Foreskin keratinocyte (primary cell): ENCODE measurements at places on chromosomes 2 and 18. TPM values are rescaled to one million over a fixed set of nuclear protein-coding genes. Genes with fewer than 3 reads are reported as not detected.
A peak's percentile ranks its signal among the peaks of the same experiment; 100 is the strongest.

ROCK1 gene
- total RNA-seq, result 38.3 and 40.8 TPM in 2 replicates

ABCA12 gene
- total RNA-seq, result 1.7 and 2.8 TPM in 2 replicates

DNA sequence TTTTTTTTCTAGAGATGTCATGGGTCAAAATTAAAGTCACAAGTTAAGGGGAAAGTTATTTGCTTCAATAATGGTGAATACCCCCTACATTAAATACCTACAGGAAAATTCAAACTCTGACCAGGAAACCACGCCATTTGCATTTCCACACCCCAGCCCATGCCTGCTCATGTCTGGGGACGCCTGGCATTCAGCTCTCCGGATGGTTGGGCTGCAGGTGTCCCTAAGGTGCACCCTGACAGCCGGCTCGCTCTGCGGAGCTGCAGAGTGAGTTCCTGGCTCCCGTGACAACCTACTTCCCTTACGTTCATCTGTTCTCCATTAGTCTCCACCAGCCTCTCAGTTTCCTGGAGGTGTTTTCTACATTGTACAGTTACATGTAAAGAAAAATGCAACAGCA lies 122.7 kb upstream of the RIOK3 start:
- peak; percentile 55 for DNase-seq

GRCh38 chr2:47737-48136 lies 1.4 kb upstream of the FAM110C start:
- DNase-seq, result no peak

DNA sequence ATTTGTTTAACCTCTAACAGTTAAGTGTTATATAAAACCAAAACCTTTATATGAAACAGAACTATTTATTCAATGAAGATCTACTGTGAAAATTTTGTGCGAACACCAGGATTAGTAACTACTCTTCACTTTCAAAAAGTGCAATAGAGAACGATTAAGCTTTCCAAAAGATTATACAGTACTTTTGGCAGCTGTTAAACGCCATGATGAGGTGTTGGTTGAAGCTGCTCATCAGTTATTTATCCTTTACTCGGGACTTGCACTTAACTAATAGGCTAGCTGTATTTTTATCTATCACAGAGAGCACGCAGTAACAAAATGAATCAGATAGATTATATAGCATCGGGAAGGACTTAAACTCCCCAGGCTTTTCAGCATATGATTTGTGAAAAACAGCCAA lies 113.6 kb downstream of the GCA start:
- no peak for DNase-seq

DNA sequence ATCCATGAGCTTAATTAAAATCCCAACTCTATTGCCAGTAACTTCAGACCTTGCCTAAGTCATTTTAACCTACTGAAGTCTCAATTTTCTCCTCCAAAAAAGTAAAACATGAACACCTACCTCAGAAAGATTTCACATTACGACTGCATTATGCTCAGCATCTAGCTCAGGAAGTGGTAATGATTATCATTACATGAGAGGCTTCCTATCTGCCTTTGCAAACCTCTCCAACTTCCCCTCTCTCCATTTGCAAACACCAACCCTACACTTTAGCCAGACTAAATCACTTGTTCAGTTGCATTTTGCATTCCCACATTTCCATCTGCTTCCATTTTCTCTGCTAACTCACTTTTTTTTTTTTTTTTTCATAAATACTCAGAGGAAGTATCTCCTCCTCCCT lies 6.8 kb downstream of the SLC38A11 start:
- DNase-seq, result no peak

DNA sequence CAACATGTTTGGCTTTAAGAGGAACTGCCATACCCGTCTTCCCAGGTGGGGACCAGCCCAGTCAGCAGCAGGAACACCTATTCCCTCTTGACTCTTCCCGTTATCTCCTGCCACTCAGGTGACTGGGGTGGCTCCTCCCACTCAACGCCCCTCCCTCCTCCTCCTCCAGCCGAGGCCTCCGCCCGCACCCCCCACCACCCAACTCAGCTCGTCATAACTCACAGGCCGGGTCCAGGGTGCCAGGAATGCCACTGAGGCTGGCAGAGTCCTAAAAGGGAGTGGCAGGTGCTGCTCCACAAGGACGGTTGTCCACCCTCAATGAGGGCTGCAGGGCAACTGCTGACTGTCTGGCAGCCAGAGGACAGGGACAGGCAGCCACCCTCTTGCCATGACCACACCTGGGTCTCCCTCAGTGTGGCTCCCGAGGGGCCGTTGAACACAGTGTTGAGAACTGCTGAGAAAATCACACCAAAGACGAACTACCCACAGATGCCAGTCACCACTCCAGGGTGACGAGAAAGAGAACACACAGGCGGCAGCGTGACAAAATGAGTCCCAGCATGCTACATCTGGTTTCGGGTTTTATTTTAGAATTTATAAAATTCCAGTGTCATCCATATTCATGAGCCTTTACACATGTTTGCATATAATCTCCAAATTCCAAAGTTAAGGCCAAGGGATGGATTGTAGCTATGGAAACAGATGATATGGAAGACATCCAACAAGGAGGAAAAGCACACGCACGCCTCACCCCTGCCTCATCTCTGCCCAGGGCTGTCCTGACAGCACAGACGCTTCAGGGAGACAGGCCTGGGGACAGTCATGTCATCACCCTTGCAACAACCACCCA lies 38.5 kb downstream of the ANO7 start:
- DNase-seq, result no peak

DNA sequence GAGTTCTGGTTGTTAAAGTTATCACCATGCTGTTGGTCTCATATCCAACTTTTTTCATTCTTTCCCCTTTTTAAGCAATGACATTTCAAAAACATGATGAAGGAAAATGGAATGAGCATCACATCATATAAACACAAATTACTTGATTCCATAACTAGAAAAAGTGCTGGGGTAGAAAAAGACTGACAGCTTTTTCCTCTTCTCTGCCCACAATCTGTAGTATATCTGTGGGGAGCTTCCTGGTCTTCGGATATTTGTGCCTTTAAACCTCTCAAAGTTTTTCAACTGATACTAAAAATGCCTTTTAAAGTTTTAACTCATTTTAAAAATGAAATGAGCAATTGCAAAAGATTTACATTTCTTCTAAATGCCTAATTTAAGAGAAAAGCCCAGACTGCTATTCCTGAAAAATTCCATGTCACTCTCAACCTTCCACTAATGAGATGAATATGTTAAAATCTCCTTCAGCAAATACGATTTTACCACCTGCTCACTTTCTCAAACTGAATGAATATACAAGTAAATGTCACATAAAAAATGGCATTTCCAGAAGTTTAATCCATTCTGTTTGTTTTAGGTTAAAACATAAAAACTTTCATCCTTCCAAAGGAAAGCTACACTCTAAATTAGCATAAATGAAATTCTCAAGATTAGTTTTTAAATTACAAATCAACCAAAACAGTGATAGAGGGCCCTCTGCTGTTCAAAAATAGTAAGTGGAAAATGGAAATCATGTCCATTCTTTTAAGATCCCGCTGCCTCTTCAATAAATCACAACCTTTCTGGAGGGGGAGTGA lies 2.1 kb downstream of the DNAH7 start:
- no peak for DNase-seq

DNA sequence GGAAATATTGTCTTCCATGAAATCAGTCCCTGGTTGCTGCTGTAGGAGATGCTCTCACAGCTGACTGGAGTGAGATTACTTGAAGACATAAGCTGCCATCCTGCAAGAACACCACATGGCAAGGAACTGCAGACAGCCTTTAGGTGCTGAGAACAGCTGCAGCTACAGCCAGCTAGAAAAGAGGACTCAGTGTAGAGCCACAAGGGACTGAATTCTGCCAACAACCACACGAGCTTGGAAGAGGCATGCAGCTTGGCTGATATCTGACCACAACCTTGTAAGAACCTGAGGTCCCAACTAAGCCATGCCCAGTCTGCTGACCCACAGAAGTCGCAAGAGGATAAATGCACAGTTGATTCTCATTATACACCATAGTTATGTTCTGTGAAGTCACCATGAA lies 181.8 kb upstream of the ARL4C start:
- DNase-seq, result no peak

DNA sequence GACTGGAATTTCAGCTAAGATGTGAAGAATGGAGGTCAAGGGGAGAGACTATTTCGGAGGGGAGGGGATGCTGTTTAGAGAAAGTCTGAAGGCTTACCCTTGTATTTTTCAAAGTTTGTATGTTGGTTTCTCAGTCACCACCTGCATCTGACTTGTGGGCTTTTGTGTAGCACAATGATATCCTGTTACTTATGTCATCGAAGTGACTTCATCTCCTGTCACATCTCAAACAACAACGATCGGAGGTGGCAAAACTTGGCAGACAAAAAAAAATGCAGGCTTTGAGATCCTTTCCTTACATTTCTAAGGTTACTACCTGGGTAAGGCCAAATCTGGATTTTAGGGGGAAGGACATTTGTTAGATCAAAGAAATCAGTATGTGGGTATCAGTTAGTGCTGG lies 11.7 kb upstream of the CXCR4 start:
- no peak for DNase-seq

- no peak for DNase-seq
These were observed 155.7 kb downstream of the INHBB start for GRCh38 chr2:120501591-120501990.

DNA sequence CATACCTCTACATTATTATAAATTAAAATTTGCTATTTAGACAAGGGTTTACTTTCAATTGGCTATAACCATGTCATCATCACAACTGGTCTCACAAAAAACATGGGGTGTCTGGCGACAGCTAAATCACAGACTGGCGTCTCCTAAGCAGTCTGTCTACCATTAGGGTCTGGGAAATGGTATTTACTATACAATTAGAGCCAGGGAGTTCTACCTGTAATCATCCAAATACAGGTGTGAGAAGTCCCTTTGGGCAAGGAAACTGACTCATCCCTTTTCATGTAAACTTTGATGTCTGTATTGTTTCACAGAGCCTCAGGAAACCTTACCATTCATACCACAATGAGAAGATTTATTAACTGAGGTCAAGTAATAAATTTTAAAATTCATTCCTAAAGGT lies 126.7 kb downstream of the OLA1 start:
- peak; percentile 50 for DNase-seq

- DNase-seq, result no peak
These were observed 712.5 kb downstream of the TDRD15 start for GRCh38 chr2:21836261-21836660.

GRCh38 chr2:175834477-175834876 lies 167.6 kb downstream of the LNPK start:
- DNase-seq, result no peak

DNA sequence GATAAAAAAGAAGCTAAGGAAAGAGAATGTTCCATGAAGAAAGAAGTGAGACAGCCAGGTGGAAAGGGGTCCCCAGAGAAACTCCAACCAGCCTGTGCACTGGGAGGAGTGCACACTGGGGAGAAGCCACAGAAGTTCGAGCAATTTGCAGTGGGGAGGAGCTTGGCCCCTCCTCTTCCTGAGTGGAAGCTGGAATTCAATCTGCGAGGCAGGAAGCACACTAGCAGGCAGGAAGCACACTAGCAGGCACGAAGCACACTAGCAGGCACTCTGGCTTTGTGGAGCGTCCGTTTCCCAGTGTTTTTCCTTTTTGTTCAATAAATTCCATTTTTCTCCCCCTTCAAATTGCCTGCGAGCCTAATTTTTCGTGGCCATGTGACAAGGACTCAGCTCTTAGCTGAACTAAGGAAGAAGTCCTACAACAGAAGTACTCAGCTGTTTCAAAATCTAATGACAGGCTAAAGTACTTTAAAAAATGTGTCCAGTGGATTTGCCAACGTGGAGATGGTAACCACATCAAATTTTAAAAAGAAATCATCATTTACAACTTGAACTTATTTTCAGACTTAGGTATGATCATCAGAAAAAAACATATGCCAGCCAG lies 21.4 kb upstream of the SPIRE1 start:
- DNase-seq, result no peak

- no peak for DNase-seq
These were observed 65.0 kb upstream of the ASXL3 start for GRCh38 chr18:33513027-33513426.

- peak; percentile 74 for DNase-seq
These were observed 127.8 kb downstream of the NXPH2 start for GRCh38 chr2:138652378-138652777.

DNA sequence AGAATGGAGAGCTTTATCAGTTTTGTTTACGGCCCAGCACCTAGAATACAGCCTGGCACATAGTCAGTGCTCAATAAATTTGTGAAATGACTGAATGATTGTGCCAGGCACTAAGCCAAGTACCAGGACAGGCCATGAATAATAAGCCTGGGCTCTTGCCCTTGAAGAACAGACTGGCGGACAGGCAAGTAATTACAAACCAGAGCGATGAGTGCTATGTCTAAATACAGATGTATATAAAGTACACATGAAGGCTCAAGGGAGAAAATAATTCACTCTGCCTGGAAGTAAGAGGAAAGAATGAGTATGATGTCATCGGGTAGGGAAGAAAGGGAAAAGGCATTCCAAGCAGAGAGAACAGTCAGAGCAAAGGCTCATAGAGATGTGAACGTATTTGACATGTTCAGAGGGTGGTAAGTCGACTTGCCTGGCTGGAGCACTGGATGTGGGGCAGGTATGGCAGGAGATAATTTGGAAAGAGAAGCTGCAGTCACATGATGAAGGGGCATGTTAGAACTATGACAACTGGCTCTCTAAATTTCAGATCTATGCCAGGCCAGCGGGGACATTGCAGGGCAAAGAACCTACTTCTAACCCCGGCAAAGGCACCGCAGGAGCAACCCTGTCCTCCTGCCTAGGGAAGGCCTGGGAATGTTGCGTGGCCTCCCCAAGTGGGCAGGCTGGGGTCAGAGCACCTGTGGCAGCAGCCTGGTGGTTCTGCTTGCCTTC lies 119.1 kb upstream of the STPG4 start:
- peak; percentile 35 for DNase-seq

- no peak for DNase-seq
These were observed 111.2 kb upstream of the CD226 start for GRCh38 chr18:70058916-70059315.

DNA sequence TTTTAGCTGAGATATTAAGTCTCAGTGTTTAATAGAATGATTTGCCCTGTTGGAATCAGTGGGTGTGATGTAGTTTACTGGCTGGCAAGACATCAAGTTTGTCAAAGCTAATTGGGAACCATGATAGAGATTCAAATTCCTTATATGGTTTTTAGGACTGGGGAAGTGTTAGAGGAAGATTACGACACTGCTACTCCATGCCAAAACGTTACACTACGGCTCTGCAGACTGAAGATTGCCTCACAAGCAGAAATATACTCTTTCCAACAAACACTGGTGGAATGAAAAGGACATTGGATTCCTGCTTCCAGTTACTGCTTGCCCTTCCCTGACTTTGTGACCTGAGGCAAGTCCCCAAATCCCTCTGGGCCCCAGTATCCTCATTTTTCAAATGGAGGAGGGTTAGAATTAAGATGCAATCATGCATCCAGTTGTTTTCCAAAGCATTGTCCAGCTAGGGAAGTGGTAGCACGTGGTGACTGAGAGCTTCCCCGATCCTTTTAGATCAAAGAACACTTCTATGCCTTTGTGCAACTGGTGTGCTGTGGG lies 147.6 kb downstream of the CDC42EP3 start:
- DNase-seq, result peak; percentile 14

GRCh38 chr2:202387608-202388342 lies 11.6 kb downstream of the BMPR2 start:
- DNase-seq, result no peak

DNA sequence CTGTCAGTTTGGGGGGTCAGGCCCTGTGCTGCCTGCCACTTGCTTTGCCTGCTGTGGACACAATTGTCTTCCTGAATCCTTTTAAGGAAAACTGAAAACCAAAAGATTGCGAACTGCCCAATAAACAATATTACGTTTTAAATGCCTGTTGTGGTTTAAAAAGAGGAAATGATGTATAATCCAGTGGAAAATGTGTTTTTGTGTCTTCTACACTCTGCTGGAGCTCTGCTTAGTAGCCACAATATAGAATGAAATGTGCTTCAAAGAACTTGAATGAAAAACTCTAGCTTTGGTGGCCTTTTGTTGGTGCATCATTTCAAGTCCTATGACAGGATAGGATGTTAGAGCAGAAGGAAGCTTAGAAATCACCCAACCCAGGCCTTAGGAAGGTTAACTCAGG lies 23.2 kb upstream of the CABYR start:
- DNase-seq, result no peak
